Fibroblast of gingiva (primary cell): ENCODE measurements at places on chromosomes 11 and 22.

DNA sequence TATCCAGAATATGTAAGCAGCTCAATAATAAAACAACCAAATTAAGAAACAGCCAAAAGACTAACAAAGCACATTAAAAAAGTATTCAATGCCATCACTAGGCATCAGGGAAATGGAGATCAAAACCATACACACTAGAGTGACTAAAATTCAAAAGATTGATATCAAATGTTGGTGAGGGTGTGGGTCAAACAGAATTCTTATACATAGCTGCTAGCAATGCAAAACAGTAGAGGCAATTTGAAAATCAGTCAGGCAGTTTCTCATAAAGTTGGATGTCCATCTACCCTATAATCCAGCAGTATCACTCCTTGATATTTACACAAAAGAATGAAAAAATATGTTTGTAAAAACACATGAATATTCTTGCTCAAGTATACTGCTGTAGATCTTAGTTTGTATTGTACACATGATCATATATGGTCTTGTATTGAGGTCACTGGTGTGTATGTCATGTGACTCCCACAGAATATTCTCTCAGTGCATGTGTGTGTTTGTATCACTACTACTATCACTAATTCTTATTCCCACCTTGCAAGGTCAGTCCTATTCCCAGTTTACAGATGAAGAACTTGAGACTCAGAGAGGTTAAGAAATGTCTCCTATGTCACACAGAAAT lies 54.9 kb downstream of the SLC5A1 start:
- DNase-seq = no peak

GRCh38 chr11:10461276-10461790 lies 6.3 kb downstream of the AMPD3 start:
- DNase-seq = no peak

GRCh38 chr11:129384415-129384814 lies 8.8 kb downstream of the BARX2 start:
- no peak for DNase-seq

DNA sequence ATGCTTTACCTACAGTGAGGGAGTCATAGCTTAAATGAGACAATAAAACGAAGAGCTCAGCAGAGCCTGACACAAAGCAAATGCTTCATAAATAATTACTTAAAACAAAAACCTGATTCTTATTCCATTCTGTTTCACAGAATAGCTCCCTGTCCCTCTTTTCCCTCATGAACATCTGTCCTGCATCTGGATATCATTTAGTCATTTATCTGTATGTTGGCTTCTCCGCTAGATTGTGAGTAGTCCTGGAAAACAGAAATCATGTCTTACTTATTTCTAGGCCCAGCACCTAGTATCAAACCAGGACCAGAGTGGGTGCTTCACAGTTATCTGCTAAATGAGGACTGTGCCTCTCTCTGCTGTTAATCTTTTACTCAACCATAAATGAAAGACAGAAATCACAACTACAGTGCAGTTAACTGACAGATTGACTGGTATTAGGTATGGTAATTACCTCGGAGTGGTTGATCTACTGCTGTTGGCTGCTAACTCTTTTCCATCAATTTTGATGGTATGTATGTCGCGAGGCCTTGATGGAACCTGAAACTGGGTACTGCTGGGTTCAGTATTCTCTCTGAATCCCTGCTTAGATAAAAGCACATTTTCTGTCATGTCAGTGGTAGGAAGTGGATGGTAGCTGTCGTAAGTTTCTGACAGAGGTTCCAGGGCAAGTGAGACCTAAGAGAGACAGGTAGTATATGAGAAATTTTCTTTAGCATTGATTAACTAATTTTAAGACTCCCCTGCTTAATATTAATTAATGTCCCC lies 31.5 kb downstream of the C2CD3 start:
- peak; percentile 18 for DNase-seq

- DNase-seq = no peak
Observed at GRCh38 chr11:40513281-40513680, 946.2 kb downstream of the LRRC4C start.

DNA sequence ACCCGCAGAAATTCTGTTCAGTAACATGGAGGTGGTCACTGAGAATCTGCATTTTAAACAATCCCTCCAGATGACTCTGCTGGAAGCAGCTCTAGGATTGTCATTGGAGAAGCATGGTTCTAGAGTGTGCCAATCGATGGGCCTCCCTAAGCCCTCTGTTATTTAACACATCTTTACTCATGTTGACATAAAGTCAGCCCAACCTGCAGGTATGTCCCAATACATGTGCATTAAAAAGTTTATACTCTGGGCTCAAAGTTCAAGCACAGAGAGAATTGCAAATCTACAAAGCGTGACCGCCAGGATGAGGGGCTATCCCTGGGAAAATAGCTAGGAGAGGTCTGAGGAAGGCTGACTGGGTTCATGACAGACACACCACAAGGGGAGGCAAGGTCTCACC lies 116.4 kb downstream of the KIRREL3 start:
- no peak for DNase-seq

GRCh38 chr11:13149991-13150390 lies 127.6 kb upstream of the BMAL1 start:
- no peak for DNase-seq

- DNase-seq = no peak
Observed at GRCh38 chr11:64744544-64745188, 724 bp upstream of the RASGRP2 start.

GRCh38 chr22:49934891-49935557 lies 16.6 kb downstream of the CRELD2 start:
- DNase-seq = peak; percentile 77

- no peak for DNase-seq
Observed at GRCh38 chr11:61586792-61587430, 6.0 kb upstream of the SYT7 start.

DNA sequence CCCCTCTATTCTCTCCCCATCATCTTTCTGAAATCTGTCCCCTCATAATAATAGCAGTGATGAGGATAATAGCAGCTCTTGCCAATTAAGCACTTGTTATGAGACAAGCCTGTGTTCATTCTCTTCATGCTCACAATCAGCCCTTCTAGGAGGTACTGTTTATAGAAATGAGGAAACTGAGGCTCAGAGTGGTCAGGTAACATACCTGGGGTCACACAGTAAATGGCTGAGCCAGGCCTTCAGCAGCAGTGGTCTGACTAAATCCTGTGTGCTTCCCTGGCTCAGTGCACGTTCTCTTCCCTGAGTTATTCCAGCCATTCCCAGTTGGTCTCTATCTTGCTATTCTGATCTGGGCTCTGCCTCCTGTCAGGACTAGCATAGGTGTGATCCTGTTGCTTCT lies 3.8 kb upstream of the CNIH2 start:
- no peak for DNase-seq

DNA sequence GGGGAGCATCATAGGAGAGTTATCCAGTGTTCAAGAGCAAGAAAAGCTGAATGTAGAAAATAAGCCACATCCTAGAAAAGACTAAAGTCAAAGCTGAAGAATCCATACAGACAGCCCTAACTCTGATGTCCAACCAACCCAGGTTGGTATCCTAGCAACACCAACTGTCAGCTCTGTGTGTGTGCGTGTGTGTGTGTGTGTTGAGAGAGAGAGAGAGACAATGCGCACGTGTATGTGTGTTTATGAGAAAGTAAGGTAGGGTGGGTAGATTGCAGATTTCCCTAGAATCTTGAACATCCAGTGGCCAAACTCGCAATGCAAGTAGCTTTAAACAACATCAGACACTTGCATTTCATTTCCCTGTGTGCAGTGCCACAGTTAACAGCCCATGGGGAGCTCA lies 274.9 kb downstream of the FAM181B start:
- no peak for DNase-seq

GRCh38 chr22:47474464-47474863 lies 712.0 kb downstream of the TBC1D22A start:
- no peak for DNase-seq

GRCh38 chr11:111456859-111457730 lies 55.1 kb downstream of the BTG4 start:
- DNase-seq = no peak

DNA sequence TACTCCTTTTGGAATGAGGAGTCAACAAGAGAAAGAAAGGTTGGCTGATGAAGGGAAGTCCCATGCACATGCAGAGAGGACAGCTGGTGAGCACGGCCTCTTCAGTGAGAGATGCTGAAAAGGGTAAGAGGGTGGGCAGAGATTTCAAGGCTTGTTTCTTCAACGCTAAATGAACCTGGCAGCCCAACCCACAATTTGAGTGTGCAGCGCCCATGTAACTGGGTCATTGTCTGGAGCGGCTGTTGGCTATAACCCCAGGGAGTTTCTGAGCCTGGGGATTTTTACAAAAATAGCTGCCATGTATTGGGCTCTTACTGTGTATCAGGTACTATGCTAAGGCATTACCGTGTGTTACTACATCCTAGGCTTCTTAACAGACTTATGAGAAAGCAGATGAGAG lies 594.1 kb downstream of the ETS1 start:
- DNase-seq = no peak

DNA sequence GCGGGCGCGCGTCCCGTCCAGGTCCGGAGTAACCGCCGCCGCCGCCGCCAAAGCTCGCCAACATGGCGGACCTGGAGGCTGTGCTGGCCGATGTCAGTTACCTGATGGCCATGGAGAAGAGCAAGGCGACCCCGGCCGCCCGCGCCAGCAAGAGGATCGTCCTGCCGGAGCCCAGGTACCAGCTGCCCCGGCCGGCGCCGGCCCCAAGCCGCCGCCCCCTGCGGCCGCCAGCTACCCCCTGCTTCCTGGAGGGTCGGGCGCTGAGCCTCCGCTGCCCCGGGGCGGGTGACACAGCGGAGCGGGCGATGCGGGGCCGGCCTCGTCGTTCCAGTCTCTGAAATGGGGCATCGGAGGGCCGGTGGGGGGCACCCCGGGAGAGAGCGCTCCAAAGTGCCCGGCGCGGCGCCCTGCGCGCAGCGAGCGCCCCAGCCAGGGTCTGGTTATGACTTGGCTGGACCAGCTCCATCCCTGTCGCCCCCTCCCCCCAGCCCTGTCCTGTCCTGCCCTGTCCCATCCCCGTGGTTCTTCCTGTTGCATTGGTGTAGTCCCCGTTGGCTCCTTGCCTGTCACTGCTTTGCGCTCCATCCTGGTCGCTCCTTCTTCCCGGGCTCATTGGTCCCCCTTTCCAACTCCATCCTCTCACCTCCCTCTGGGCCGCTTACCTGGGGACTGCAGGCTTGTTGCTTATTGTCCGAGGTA lies 653 bp downstream of the GRK3 start:
- DNase-seq = no peak

GRCh38 chr11:13277768-13278608 lies at the start of gene BMAL1:
TSS of gene BMAL1 (plus strand) at chr11:13277790. CDS start at chr11:13354309, 76,519 bp downstream.
- no peak for DNase-seq

- no peak for DNase-seq
Observed at GRCh38 chr11:106105986-106106385, 28.5 kb downstream of the AASDHPPT start.

GRCh38 chr11:13367115-13367514 lies 89.5 kb downstream of the BMAL1 start:
- no peak for DNase-seq

DNA sequence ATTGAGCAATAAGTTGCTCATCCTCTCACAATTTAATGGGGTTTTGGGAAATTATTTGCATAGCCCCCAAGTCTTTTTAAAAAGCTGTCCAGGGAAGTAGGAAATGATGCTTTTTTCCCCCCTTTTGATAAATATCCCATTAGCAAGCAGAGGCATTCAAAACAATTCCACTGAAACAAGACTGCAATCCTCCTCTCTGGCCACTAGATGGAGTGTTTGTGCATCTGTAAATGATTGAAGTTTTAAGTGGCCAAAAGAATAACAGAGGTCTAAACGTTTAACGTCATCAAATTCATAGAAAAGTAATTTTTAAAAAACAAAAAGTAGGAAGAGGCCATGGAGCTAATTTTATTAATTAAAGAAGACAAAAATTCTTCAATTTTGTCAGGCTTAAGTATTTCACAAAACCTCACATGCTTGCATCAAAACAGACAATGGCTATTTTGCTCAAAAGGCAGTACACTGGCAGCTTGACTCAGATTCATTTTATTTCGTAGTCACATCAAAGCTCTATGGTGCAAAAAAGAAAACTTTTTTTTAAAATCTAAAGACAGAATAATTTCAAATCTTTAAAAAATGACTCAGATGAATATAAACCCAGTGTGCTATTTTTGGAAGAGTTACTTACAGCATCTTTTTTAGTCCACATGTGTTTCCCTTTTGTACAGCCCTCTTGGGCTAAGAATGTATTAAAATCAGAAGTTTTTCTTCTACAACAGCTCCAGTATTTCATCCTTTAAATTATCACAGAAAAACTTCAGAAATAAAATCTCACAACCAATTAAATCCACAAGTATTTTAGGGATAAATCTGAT lies 17.8 kb downstream of the CHORDC1 start:
- peak; percentile 52 for DNase-seq

- DNase-seq = no peak
Observed at GRCh38 chr11:60987577-60988277, 16.2 kb downstream of the CD6 start.

DNA sequence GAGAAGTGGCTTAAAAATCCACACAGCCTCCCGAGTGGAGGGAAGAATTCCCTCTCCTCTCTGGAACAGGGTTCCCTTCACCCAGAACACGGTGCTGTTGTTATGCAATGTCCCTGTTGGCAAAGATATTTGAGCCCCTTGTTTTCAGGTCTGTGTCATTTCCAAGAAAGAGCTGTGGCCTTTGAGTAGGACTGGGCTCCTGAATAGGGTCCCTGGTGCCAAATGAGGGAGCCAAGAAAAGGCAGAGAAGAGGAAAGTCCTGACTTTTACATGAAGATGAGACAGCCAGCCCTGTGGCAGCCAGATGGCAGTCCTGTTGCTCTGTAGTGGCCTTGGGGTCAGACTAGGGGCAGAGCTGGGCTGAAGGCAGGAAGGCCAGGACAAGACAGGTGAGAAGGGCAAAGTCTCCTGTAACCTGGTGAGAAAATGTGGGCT lies 51.2 kb upstream of the ELF5 start:
- no peak for DNase-seq

DNA sequence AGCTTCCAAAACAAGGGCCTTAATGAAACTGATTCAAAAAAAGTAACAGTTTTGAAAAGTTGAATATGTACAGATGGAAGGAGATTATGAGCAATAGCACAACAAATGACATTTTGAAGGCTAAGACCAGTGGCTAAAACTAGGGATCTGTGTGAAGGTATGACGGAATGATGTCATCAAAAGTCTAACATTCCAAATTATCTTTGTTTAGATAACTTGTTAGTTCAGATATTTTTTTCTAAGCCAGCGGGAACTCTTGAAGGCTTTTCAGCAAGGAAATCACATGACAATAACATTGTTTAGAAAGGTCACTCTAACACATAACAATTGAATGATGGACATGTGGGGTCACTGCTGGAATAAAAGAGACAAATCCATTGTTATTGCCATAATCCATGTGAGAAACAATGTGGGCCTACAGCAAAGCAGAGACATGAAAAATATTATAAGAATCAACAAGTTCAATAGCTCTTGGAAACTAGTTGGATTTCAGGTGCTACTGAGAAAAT lies 260.5 kb downstream of the CASP12 start:
- no peak for DNase-seq

GRCh38 chr22:46672731-46673130 lies 52.5 kb downstream of the GRAMD4 start:
- no peak for DNase-seq
